ENCODE measurements at places on chromosomes 7 and 10. TPM values are rescaled to one million over a fixed set of nuclear protein-coding genes. Genes with fewer than 3 reads are reported as not detected.

Gene CCSER2
- total RNA-seq: 78.0 TPM

Gene ITGA8
- not detected for total RNA-seq

- DNase-seq: peak; percentile 14
These were observed 34.6 kb downstream of the RHEB start for GRCh38 chr7:151484971-151485707.

DNA sequence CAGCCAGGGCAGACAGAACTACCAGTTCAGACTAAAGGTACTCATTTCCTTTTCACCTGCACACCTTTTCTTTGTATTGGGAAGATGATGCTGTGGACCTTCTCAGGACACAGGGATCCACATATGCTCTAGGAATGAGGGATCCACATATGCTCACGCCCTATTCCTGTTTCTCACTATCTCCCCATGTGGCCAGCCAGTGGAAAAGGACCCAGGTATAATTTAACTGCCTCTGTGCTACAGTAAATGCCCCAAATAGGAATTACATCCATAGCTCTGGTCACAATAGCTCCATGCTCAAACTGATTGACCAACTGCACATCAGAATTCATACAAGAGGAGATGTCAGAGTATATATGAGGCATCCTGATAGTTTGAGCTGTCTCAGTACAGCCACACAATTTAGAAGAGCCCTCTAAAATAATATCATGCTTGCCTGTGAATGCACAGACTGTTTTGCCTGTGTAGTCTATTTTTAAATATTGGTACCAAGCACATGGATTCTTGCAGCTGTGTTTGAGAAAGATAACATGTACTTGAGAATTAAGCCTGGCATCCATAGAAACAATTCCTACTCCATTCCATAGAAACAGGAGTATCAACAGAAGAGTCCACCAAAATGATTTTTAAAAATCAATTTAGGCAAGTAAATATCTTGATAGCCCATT, 43.7 kb downstream of the CTTNBP2 start:
- DNase-seq: no peak

GRCh38 chr7:90383422-90383821, 19.8 kb upstream of the CLDN12 start:
- no peak for DNase-seq

Gene CDC14C
- not detected for total RNA-seq

- DNase-seq: no peak
These were observed 99.4 kb downstream of the RSU1 start for GRCh38 chr10:16717622-16718395.

Measured in activated naive CD4-positive, alpha-beta T cell treated with anti-CD3 and anti-CD28 coated beads for 36 hours (primary cell).